ENCODE measurements at places on chromosomes 12 and 14.

GRCh38 chr14:80705241-80705980, 236.1 kb downstream of the CEP128 start:
- no peak for DNase-seq

- no peak for DNase-seq
Observed at GRCh38 chr12:51330186-51330585, 6.2 kb upstream of the BIN2 start.

DNA sequence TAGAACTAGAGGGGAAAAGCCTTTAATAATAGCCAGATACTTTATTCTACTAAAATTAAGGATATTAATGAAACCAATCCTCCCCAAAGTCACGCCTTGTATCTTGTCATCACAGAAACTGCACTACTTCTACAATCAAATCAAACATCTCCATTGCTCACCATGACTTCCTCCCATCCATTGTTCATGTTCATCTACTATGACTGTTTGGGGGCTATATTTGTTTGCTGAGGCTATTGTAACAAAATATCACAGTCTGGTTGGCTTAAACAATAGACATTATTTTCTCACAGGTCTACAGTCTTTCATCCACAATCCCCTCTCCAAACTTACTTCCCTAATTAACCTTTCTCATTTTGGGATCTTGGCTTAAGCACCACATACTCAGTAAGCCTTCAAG, 193.6 kb upstream of the FSCB start:
- no peak for DNase-seq

DNA sequence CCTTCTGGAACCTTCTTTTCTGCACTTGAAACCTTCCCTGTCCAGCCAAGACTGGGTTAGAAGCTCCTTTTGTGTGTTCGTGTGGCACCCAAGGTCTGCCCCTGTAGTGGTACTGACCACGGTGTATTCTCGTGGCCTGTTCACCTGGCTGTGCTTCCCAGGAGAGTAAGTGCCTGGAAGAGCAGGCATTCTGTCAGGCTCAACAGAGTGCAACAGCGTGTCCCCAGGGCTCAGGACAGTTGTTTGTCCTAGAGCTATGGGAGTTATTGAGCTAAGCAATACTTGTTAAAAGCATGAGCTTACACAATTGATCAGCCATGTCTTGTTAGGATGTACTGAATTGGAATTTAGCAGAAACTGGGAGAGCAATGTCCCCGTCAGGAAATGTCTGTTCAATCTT, 12.9 kb upstream of the SLC38A2 start:
- DNase-seq, result no peak

DNA sequence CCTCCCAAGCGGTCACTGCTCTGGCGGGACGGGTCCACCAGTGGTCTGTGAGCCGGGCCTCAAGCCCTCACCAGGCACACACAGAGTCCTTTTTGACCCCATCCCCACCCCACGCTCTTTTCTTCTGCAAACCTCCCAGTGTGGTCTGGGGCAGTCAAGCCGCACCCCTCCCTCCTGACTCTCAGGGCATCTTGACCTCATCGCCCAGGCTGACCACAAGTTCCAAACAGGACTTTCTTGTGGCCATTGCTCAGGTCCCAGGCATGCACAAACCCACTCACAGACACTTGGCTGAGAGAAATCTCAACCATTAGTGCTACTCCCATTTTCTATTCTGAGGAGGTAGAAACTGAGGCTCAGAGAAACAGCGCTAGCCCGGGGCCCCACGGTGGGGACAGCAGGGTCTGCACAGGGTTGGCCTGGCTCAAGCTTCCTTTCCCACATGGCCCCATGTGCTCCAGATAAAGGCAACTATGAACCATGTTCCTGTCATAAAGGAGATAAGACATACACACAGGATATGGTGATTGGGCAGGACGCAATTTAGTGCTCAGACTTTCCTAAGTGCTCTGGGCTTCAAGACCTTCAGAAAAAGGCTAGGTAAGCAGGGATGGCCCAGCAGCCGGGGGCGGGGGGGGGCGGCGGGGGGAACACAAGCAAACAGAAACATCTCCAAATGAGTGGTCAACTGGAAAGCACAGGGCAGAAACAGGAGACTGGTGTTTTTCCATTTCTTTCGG, 69.6 kb downstream of the ITPK1 start:
- no peak for DNase-seq

DNA sequence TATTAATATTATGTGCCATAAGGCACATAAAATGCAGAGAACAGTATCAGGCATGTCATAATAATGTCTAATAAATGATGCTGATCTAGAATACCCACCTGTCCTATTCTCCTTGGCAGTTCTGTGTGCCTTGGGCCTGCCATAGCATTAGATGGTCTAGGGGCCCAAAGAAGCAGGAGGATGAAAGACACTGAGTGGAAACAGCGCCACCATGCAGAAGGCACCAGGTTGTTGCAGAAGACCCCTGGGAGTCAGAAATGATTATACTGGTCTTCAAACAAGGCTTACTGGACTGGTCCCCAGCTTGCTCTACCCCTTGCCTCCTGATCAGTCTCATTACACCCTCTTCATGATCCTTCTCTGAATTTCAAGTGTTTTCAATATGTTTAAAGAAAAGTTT, 353.3 kb downstream of the GRIN2B start:
- DNase-seq, result no peak

DNA sequence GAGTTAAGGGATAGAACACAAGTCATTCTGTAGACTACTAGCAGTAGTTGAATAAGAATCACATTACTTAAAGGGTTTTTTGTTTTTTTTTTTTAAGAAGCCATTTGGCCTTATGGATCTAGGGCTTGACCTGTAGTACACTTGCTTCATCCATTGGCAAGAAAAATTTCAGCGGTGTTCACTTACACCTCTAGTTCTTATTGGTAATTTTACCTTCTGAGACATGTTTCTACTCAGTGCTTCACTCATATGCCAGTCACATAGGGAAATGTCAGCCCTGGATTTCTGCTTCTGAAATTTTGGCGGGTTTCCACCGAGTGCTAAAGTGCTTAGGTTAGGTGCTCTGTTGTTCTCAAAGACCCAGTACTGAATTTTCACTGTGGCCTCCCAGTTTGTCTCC, 72.9 kb downstream of the FRMD6 start:
- DNase-seq, result no peak

GRCh38 chr14:92538412-92538985, 24.9 kb downstream of the RIN3 start:
- DNase-seq, result peak; percentile 73

DNA sequence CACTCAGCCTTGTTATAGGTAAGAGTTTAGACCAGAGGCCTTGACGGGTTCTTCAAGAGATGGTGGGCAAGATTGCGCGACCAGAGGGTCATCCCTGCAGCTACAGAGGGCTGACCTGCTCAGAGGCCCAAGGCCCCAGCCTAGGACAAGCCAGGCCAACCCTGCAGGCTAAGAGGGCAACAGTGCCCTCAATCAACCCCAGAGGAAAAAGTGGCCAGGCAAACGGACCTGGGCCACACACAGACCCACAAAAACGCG, 1.3 kb downstream of the SSH1 start:
- no peak for DNase-seq

GRCh38 chr14:43165651-43166050, 1341.4 kb downstream of the FSCB start:
- no peak for DNase-seq

GRCh38 chr14:52473557-52473956, 78.7 kb downstream of the TXNDC16 start:
- DNase-seq, result peak; percentile 45

DNA sequence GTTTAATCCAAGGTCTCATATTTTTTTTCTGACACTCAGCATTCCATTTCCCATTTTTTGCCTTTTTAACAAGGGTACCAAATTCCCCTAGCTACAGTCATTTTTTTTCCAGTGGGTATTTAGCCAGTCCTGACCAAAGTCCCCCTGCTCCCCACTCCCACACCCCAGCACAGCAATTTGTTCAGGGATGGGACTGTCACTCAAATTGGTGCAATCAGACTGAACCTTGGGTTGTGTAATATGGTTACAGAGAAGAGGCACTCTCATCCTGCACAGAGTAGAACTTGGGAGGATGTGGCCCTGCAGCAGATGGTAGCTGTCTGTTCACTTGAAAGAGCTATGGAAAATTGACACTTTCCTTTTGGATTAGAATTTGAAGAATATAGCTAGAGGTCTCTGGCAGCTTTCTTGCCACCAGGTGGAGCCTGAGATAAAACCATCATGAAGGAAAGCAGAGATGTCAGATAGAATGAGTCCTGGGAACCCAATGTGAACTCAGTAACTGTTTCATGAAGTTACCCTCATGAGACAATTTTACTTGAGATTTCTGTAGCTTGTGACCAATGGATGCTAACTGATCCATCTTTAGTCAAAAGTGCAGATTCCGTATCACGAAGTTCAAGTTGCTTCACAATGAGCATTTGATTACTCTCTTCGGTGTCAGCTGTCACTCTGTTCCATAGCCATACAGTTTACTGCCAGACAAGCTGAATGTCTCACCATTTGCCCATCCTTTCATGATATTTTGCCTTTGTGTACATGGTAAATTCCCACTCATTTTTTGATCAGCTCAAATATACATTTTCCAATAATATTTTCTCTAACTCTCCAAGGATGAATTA, 394.0 kb upstream of the SYT1 start:
- DNase-seq, result peak; percentile 27

DNA sequence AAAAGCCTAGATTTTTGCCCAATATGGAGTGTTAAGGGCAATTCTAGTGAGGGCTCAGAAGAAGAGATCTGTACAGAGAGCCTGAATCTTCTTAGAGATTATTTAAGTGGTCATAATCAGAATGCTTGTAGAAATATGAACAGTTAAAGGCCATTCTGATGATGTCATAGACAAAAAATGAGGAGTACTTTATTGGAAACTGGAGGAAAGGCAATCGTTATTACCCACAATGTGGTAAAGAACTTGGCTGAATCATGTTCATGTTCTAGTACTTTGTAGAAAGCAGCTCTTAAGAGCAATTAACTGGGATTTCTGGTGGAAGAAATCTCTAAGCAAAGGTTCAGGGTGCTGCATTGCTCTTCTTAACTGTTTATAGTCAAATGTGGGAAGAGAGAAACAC, 36.4 kb upstream of the SYT10 start:
- no peak for DNase-seq

DNA sequence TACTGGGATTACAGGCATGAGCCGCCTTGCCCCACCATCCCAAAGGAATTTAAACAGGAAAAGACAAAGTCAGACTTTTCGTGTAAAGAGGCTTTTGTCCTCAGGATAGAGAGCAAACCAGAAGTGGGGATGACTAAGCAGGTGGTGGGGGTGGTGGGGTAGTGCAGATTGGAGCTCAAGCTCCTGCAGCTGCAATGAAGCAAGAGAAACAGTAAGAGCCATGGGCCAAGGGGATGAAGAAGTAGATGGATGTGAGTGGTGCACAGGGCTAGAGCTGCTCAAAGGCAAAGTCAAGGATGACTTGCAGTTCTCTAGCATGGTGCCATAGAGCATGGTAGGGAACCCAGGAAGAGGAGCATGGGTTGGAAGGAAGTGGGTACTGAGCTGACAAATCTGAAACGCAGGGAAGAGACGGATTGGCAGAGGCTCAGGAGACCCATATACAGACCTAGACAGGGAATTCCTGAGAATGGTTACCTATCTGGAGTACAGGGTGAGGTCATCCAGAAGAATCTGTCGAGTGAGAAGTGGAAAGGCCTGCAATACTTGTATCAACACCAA, 11.4 kb upstream of the RNF34 start:
- DNase-seq, result no peak

- no peak for DNase-seq
Observed at GRCh38 chr14:56796259-56796658, 14.0 kb downstream of the OTX2 start.

DNA sequence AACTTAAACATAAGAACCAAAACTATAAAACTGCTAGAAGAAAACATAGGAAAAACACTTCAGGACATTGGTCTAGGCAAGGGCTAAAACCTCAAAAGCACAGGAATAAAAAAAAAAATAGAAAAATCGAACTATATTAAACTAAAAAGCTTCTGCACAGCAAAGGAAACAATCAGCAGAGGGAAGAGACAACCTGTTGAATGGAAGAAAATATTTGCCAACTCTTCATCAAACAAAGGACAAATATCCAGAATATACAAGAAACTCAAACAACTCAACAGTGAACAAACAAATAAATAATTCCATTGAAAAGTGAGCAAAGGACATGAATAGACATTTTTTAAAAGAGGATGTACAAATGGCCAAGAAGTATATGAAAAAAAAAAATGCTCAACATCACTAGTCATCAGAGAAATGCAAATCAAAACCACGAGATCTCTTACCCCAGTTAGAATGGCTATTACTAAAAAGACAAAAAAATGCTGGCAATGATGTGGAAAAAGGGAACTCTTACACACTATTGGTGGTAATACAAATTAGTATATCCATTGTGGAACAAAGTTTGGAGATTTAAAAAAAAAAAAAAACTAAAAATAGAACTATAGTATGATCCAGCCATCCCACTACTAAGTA, 152.0 kb downstream of the NDUFA12 start:
- no peak for DNase-seq

GRCh38 chr12:128684352-128684751, 139.4 kb downstream of the SLC15A4 start:
- no peak for DNase-seq

GRCh38 chr12:55188974-55189556, 31.8 kb upstream of the OR10A7 start:
- DNase-seq, result peak; percentile 82

DNA sequence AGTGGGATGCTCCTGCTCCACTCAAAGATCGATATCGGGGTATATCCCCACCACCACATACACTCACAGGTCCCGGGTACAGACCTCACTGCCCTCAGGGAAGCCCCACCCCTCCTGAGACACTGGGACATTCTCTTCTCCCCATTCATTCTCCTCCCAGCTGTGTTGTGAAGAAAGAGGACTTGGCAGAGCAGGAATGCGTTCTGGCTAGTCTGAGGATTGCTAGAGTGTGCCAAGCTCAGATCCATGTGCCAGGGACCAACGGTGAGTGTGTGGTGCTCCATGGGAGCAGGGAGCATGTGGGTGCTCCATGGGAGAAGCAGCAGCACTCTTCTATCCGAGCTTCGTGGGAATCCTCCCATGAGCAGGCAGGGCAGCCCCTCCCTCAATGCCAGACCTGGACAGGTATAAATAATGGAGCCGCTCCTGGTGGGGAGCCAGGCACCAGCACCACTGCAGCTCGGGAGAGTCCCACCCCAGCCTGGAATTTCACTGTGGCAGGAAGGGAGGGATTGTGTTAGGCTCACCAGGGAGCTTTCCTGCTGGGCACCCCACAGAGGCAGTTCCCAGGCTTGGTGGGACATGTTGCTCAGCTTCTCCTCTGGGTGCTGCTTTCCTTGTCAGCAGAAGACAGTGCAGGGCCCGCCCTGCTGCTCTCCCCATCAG, 2.3 kb upstream of the KRT5 start:
- no peak for DNase-seq

GRCh38 chr12:77003246-77003645, 62.1 kb downstream of the E2F7 start:
- no peak for DNase-seq
